ENCODE measurements at places on chromosomes 11 and 22.

DNA sequence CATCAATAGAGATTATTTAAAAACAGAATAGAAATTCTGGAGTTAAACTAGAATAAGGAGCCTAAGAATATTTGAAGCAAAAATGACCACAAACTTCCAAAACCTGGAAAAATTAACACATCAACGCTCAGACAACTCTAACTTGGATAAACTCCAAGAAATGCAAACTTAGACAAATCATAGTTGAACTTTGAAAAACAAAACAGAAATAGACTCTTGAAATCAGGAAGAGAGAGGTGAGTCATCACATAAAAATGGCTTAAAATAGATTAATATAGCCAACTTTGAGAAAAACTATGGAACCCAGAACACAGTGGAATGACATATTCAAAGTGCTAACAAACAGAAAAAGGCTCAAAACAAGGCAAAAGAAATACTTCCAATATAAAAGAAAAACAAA lies 974.2 kb downstream of the JRKL start:
- peak; percentile 1 for DNase-seq

- DNase-seq, result no peak
Measured at GRCh38 chr22:20583471-20583922, 76.1 kb downstream of the MED15 start.

DNA sequence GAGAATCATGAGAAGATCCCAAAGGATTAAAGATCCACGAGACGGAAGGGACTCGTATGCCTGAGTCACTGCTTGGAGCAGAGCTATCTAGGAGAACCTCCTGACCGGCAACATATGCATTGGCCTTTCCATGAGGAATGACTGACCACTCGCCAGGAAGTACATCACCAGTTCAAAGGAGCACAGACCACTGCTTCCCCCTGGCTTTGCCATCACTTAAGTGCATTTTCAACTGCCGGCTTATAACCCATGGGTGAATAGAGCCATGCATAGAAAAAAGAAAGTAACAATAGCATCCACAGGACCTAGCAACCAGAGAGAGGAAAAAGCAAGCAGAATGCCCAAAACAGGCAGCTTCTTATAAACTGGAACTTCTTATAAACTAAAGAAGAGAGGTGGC lies 98.3 kb upstream of the ZC3H12C start:
- DNase-seq, result no peak

- peak; percentile 8 for DNase-seq
Measured at GRCh38 chr11:35338921-35339320, 80.4 kb downstream of the SLC1A2 start.

DNA sequence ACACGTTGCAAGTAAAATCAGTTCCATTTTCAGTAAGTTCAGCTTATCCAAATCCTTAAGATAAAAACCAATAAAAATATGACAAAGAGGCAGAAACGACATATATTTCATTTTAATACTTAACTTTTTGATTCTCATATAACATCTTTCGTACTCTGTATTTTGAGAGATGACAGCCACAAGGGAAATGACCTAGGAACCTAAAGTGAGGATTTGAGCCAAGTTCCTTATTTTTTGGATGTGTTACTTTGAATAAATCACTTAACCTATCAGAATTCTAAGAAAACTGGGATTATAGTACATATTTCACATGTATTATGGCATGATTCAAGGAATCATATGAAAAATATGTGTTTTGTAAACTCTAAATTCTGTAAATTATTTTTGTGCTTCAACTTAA lies 143.6 kb upstream of the TRPC6 start:
- DNase-seq, result no peak

GRCh38 chr11:29282088-29282487 lies 734.7 kb downstream of the KCNA4 start:
- peak; percentile 96 for DNase-seq

GRCh38 chr11:106998116-106998915 lies 20.0 kb downstream of the GUCY1A2 start:
- no peak for DNase-seq

DNA sequence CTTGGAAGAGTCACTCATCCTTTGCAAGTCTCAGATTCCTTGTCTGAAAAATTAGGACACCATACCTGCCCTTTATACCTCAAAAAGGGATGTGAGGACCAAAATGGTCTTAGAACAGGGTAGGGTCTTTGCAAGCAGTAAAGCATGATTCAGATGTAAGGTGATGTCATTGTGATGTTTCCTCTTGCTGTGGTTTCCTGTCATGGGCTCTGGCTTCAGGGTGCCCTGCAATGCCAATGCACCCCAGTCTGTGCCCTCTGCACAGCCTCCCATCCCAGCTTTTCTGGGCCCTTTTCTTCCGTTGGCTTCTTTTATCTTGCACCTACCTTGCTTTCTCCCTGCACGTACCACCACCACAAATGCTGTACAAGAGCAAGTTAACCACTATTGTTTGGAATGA lies 87.8 kb upstream of the NNMT start:
- DNase-seq, result peak; percentile 11

DNA sequence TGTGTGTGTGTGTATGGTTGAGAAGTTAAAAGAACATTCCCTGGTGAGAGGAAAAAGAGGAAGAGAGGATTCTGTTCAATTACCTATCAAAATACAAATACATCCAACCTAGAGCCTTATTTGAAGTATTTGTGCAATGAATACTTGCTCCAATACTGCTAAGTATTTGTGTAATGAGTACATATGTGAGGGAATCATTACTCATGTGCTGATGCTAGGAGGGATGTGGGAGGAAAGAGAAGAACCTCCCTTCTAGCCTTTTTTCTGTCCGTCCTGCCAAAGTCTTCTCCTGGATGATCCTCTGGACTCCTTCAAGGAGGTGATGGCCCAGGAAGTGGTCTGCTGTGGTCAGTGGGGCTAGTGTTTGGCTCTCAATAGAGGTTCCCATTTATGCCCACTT lies 36.0 kb upstream of the ACCSL start:
- DNase-seq, result peak; percentile 29

DNA sequence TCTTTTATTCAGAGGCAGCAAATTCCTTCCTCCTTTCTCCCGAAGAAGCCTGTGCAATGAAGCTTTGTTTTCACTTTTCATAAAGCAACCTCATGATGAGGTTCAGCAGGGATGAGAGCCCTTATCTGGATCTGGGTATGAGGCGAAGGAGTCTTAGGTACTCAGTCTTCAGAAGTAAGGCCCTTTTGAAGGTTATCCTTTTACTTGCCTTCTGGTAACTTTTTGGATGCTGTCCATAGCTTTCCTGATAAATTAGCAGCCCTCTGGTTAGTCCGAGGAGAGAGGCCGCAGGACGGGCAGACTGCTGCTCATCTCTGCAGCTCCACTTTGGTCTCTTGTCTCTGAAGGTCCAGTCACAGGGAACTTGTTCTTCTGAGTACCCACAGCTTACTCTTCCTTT lies 1.1 kb downstream of the TRIM22 start:
- DNase-seq, result no peak

- peak; percentile 16 for DNase-seq
Measured at GRCh38 chr11:100830274-100830673, 143.2 kb downstream of the ARHGAP42 start.

- no peak for DNase-seq
Measured at GRCh38 chr11:113991718-113992458, 17.0 kb downstream of the HTR3A start.

GRCh38 chr11:121696177-121696871 lies 243.6 kb upstream of the SORL1-AS1 start:
- DNase-seq, result peak; percentile 46

DNA sequence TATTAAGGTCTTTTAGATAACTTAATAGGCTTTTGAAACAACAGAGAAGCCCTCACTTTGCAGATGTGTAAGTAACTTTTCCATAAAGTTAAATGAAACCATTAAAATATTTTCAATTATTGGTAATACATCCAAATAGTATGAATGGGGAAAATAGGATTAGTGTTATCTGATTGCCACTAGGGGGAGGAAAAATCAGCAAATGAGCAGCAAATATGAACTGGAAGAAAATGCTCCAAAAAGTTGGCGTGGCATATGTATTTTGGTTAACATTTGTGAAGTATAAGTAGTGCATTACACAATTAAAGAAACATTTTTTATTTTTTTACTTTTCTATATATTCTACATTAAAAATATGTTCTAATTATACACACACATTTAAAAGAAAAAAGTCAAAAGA lies 259.8 kb upstream of the ANO5 start:
- DNase-seq, result peak; percentile 3

GRCh38 chr11:120556797-120557196 lies 45.2 kb downstream of the GRIK4 start:
- DNase-seq, result no peak

DNA sequence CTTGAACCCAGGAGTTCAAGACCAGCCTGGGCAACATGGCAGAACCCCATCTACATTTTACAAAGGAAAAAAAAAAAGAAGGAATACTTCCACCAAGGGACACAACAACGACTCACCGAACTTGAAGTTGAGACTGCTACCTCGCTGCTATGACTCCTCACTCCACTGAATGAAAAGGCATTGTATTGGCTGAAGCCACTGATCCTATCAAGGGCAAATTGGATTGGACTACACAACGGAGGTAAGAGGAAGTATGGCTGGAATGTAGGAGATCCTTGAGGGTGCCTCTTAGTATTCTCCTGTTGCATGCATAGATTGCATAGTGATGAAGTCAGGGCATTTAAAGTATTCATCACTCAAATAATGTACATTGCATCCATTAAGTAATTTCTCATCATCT lies 97.9 kb downstream of the CWF19L2 start:
- DNase-seq, result no peak

- DNase-seq, result peak; percentile 72
Measured at GRCh38 chr11:85827748-85828639, 17.1 kb upstream of the SYTL2 start.

DNA sequence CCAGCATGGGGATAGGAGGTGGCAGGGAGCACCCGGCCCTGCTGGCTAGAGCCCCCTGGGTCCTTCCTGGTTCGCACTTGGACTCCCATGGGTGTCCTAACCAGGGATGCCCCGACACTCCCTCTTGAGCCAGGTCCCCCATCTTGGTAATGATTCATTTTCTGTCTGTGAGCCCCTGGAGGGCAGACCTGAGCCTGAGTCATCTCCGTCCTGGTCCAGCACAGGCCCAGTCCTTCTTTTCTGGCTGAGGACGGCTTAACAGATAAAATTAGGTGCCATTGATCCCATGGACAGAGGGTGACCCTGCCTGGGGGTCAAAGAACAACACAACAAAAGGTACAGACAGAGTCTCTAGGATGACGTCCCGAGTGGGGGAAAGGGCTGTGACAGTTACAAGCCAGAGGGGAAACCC lies 3.5 kb downstream of the RHOD start:
- peak; percentile 65 for DNase-seq

- DNase-seq, result no peak
Measured at GRCh38 chr11:80538040-80538439, 1097.2 kb upstream of the TENM4 start.

DNA sequence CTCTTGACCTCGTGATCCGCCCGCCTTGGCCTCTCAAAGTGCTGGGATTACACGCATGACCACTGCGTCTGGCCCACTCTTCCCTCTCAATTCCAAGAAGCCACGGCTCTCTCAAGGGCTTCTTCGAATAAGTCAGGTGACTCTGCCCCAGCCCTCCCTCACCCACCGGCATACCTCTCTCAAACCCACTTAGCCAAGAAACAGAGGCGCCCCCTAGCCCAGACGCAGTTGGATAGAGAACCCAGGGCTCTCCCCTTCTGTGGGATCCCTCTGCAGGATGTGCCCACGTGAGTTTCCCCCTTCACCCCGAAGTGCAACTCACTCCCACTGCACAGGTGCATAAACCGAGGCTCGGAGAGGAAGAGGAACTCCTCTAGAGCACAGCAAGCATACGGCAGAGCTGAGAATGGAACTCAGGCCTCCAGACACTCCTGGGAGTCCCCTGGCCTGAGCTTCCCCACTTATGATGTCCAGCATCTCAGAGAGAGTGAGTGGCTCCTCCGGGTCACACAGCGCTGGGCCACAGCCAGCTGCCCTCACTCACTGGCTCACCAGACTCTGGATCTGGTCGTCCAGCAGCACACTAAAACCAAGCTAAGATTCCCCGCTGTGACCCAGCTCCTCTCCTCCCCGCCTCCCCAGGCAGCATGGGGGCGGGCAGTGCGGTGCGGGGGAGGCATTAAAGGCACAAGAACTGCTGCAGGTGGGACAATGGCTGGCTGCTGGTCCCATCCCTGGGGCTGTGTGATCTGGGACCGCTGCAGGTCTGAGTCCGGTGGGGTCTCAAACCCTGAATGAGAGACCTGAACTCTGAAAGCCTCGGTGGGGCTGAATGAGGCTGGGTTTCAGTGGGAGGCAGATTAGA lies 16.8 kb upstream of the RGL4 start:
- DNase-seq, result no peak

DNA sequence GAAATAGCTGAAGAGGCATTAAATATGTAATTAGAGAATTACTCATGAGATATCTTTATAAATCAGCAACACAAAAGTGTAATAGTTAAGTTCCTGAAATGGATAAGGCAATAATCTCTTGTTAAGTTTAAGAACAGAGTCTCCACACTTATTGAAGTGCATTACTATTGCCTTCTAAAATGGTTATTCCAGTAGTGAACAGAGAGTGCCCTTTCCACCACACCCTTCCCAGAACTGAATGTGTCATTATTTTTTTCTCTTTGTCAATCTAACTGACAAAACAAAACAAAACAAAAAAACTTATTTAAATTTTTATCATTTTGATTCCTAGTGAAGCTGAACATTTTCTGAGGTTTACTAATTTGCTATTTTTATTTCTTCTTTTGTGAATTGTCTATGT lies 9.2 kb upstream of the PRRG4 start:
- peak; percentile 43 for DNase-seq

GRCh38 chr11:94149431-94150017 lies 20.9 kb downstream of the PANX1 start:
- peak; percentile 74 for DNase-seq

DNA sequence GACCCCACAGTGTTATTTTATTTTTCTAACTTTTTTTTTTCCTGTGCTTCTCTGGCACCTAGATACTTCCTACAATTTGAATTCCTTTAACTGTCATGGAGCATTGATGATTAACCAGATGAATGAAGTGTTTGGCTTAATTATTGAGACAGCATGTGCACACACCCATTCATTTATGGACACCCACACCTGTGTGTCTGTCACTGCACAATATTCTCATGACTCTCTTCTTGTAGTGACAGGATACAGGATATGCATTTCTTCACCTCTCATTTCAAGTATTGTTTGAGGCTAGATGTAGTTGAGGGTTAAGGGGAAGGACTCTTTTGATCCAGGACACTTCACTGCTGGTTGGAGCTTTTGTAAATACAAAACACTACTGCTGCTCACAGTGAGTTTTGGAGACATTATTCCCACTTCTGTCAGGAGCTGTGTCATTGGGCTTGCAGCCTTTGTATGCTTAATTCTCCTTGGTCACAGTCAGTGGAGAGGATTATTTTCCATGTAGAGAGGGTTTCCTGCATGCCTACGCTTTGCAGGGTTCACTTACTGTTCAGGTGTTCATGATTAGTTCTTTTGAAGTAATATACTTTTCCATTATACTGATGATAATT lies 33.5 kb downstream of the SPECC1L start:
- peak; percentile 47 for DNase-seq

- peak; percentile 81 for DNase-seq
Measured at GRCh38 chr22:27748751-27749191, 52.8 kb downstream of the MN1 start.

GRCh38 chr22:44459041-44459440 lies 39.0 kb downstream of the RTL6 start:
- DNase-seq, result no peak

GRCh38 chr22:20071524-20071972 lies 8.5 kb upstream of the DGCR8 start:
- no peak for DNase-seq

GRCh38 chr11:33017478-33017877 lies 1.8 kb downstream of the DEPDC7 start:
- DNase-seq, result no peak

- no peak for DNase-seq
Measured at GRCh38 chr22:41491374-41492100, 22.6 kb downstream of the ACO2 start.

Data from epithelial cell of esophagus (primary cell).